ENCODE measurements at places on chromosomes 11 and 22. TPM values are rescaled to one million over a fixed set of nuclear protein-coding genes. Genes with fewer than 3 reads are reported as not detected.
A peak's percentile ranks its signal among the peaks of the same experiment; 100 is the strongest.

The DEFB131B gene
- total RNA-seq = not detected

The DDIAS gene
- total RNA-seq = 0.78 TPM

The RASSF10 gene
- 15.9 TPM for total RNA-seq

The TNNI2 gene
- total RNA-seq = 73.7 TPM

The CCDC89 gene
- 2.6 TPM for total RNA-seq

The BEST1 gene
- total RNA-seq = 2.8 TPM

The KCNK4 gene
- not detected for total RNA-seq

The C11orf16 gene
- total RNA-seq = not detected

The TCF20 gene
- total RNA-seq = 50.2 TPM

The TUB gene
- total RNA-seq = 11.3 TPM

The OR2D2 gene
- not detected for total RNA-seq

The OR56A4 gene
- total RNA-seq = 0.06 TPM

The DUSP8 gene
- total RNA-seq = 35.6 TPM

The OR52I1 gene
- not detected for total RNA-seq

The RCOR2 gene
- 2.7 TPM for total RNA-seq

The TEX12 gene
- not detected for total RNA-seq

The IGF2 gene
- 32.5 TPM for total RNA-seq

The CABP4 gene
- 3.8 TPM for total RNA-seq

The NCF4 gene
- total RNA-seq = 11.3 TPM

- no peak for DNase-seq
Measured at GRCh38 chr11:94504689-94505293, 7.5 kb upstream of the C11orf97 start.

- DNase-seq = no peak
Measured at GRCh38 chr11:100501450-100501849, 185.6 kb upstream of the ARHGAP42 start.

GRCh38 chr22:29787371-29787980 lies 20.3 kb downstream of the UQCR10 start:
- no peak for DNase-seq

DNA sequence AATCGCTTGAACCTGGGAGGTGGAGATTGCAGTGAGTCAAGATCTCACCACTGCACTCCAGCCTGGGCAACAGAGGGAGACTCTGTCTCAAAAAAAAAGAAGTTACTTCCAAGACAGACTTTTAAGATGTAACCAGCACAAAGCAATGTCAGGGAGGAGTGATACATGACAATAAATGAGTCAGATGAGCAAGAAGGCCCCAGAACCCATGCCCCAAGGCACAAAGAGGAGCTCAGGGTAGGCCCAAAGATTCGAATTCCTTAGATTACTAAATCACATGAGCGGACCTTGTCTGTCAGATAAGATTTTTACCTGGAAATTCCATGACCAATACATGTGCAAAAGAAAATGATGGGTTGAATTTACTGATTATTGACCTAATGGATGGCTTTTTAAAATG lies 10.5 kb upstream of the JHY start:
- DNase-seq = no peak

DNA sequence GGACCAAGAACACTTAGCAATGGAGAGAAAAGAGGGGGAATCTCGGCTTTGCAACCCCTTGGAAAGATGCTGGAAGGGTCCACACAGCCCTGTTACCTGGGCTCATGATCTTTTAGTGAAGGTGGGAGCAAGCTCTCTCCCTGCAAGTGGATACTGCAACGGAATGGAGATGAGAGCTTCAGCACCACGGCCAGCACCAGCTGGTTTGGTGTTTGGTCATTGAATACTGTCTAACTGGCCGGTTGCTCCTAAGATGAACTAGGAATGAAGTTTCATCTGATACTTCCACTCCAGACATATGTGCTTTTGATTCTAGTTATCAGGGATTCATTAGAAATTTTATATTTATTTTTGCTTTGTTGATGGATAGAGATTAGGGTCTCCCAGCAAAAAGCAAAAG lies 16.3 kb downstream of the HTR3A start:
- peak; percentile 27 for DNase-seq

DNA sequence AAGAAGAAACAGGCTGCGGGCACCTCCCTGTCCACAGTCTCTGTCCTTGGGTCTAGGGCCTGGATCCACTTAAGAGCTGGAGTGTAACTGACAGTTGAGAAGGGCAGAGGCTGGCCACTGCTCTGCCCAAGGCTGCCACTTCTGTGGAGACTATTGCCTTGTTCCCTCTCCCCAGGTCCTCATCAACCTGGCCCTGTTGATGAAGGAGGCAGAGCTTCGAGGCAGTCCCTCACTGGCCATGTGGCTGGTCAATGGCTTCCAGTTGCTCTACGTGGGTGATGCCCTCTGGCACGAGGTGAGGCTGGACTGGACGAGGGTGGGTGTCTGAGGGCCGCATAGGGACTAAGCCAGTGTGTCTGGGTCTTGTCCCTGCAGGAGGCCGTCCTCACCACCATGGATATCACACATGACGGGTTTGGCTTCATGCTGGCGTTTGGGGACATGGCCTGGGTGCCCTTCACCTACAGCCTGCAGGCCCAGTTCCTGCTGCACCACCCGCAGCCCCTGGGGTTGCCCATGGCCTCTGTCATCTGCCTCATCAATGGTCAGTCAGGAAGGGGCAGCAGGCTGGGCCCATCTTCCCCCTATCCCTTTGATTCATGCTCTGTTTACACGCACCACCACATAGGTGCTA lies 2.8 kb downstream of the ZNHIT2 start:
- no peak for DNase-seq

GRCh38 chr11:102589047-102589459 lies 36.1 kb downstream of the MMP20 start:
- DNase-seq = no peak

- no peak for DNase-seq
Measured at GRCh38 chr11:64067230-64067993, 31.7 kb downstream of the FLRT1 start.

- DNase-seq = no peak
Measured at GRCh38 chr11:121334973-121335710, 42.6 kb downstream of the SC5D start.

GRCh38 chr11:46064221-46064620 lies 57.0 kb downstream of the PHF21A start:
- no peak for DNase-seq

DNA sequence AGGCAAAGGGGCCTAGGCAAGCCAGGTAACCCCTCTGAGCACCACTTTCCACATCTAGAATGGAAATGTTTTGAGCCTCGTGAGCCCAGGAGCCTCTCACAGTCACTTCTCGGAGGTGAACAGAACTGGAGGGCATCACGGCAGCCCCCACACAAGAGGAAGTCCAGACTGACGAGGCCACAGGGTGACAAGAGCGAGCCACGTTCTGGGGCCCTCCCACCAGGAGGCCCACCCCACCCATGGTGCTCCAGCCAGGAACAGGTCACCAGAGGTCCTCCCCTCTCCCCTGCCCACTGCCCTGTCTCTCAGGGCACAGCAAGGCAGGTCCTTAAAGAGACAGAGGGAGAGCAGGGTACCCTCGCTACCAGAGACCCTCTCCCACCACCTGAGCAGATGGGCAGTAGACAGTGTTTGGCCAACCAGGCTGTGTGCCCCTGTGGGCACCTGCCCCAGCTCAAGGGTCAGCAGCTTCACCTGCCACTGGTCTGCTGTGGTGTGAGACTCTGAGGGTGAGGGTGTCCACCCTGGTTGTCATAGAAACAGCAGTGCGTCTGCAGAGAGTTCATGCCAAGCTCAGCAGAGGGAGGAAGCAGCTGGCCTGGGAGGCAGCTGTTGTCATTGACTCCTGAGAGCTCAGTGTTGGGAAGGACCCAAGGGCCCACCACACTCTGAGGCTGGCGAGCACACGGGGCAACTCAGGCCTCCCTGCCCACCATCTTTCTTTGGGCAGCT lies 31.4 kb downstream of the RSPH14 start:
- no peak for DNase-seq

DNA sequence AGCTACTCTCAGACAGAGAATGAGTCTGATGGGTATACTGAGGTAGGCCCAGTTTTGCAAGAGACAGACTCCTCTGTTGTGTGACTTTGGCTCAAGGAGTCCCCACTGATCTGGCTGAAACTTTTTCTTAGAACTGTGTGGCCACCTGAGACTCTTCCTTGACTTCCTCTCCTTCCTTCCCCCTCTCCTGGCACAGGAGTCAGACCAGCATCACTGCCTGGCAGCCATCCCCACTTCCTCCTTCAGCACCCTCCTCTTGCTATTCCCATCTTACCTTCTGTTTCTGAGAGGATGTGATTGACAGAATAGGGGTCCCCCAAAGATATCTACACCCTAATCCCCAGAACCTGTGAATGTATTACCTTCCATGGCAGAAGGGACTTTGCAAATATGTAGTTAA lies 351.1 kb downstream of the MN1 start:
- DNase-seq = no peak

GRCh38 chr22:44884968-44885805 lies 124.6 kb downstream of the PHF21B start:
- DNase-seq = no peak

DNA sequence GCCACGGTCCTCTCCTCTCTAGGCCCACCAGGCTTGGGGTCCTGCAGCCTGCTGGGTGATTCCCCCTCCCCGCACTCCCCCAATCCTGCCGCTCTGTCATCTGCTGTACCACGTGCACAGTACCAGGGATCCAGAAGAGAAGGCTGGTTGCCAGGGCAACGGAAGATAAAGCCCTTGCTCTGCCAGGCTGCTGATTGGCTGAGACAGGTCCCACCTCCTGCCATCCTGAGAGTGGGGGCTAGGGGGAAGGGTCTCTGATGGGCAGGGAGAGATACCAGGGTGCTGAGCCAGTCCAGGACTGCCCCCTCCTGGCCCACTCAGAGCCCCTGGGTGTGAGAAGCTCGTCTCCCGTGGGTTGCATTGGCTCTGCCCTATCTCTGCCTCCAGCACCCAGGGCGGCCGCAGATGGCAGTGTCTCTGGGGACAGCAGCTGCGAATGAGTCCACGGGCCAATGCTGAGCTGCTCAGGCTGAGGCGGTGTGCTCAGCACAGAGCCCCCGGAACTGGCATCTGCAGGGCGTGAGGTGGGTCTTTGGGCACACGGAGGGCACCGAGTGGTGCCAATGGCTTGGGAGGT lies at the start of gene SMIM45:
SMIM45 (plus strand) TSS at position 253 of the 577 bp plus-strand sequence.
- DNase-seq = no peak

DNA sequence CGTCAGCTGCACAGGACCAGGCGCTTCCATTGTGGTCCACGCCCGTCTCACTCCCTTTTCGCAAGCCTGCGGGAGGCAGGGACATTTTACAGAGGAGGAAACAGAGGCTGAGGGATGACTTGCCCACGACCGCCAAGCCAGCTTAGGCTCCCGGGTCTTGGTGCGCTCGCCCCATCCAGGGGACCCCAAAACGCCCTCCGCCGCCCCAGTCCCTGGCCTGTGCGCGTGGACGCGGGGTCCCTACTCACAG lies 300 bp downstream of the WNT11 start:
- DNase-seq = no peak

- no peak for DNase-seq
Measured at GRCh38 chr11:45572354-45573123, 92.9 kb downstream of the CHST1 start.

DNA sequence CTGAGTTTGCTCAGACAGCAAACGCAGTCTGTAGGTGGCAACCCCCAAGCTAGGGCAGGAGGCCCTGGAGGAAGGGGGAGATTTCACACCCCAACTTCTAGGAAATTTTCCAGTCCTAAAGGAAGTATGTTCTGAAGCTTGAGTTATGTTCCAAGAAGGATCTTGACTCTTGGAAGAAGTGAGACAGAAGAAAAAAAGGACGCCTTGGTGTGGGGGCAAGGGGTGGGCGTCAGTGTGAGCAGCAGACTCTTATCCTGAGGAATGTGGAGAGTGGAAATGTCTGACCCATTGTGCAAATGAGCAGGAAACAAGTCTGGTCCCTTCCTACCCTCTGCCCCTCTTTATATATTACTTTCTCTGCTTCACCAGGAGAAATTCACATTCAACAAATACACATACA lies 368.5 kb upstream of the NARS2 start:
- no peak for DNase-seq

DNA sequence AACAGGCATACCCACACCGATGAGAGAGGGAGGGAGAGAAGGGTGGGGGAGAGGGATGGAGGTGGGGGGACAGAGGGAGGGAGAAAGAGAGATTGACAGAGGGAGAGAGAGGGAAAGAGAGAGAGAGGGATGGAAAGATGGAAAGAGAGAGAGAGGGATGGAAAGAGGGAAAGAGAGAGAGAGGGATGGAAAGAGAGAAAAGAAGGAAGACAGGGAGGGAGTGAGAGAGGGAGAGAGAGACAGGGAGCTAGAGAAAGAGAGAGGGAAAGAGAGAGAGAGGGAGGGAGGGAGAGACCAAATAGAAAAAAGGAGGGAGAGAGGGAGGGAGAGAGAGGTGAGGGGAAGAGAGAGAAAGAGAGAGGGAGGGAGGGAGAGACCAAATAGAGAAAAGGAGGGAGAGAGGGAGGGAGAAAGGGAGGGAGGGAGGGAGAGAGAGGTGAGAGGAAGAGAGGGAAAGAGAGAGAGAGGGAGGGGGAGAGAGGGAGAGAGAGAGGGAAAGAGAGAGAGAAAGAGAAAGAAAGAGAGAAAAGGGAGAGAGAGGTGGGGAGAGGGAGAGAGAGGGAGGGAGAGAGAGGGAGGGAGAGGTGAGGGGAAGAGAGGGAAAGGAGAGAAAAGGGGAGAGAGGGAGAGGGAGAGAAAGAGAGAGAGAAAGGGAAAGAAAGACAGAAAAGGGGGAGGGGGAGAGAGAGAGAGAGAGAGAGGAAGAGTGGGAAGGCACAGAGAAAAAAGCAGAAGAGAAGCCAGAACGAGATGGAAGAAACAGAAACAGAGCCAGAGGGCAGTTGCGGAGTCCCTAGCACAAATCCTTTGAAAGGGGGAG lies 23.8 kb downstream of the MB start:
- DNase-seq = no peak

- no peak for DNase-seq
Measured at GRCh38 chr11:60914633-60915247, 782 bp downstream of the TMEM109 start.

- DNase-seq = no peak
Measured at GRCh38 chr11:99589771-99590170, 569.0 kb downstream of the CNTN5 start.

DNA sequence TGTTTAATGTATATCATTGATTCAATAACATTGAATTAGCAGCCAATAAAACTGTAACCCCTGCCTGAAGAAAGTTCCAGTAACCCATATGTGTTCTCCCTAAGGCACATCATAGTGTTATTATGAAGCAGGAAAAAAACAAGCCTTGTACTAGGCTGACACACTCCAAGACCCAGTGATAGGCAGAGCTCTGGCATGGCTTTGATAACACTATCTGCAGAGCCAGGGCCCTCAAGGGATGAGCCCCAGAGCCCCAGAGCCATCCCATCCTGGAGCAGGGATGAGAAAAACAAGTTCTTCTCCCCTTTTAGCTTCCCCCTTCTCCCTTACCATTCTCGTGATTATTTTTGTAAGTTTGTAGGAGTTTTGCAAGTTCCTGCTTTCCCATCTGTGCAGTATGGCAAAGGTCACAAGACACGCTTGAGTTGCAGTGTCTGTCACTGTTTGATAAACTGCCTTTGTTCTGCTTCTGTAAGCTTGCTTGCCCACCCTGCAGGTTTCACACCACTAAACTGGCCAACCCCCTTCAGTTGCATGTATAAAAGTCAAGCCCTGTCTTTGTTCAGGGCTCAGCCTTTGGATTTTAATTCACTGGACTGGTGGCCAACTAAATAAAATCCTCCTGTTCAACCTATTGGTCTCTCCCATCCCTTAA lies 22.3 kb upstream of the GUCY1A2 start:
- DNase-seq = no peak

GRCh38 chr11:73205661-73206343 lies 12.3 kb upstream of the P2RY2 start:
- DNase-seq = no peak

GRCh38 chr22:22113701-22114100 lies 130.9 kb upstream of the VPREB1 start:
- no peak for DNase-seq

Measured in mucosa of gallbladder (tissue), 1 donor.